A549 treated with AZD2906 at 1 μM for 4 hours (cell line): ENCODE measurements at places on chromosomes 6 and 20. TPM values are rescaled to one million over a fixed set of nuclear protein-coding genes. Genes with fewer than 3 reads are reported as not detected.

The PNLDC1 gene
- total RNA-seq, result 0.05 to 0.13 TPM (median 0.05 TPM) in 3 of 5 replicates, not detected in the others

The ANKEF1 gene
- 5.1 to 5.9 TPM (median 5.5 TPM) in 5 replicates for total RNA-seq

The CDSN gene
- total RNA-seq, result 0.03 to 0.06 TPM (median 0.05 TPM) in 4 of 5 replicates, not detected in the other

The C20orf141 gene
- 0.23 to 0.49 TPM (median 0.31 TPM) in 4 of 5 replicates, not detected in the other for total RNA-seq

The CTCFL gene
- total RNA-seq, result 0.02 TPM in 2 of 5 replicates, not detected in the others

The TPD52L2 gene
- 131 to 135 TPM (median 134 TPM) in 5 replicates for total RNA-seq

The NKAIN2 gene
- not detected in 5 replicates for total RNA-seq

The PSORS1C1 gene
- 4.1 to 5.9 TPM (median 4.6 TPM) in 5 replicates for total RNA-seq

The RIPOR3 gene
- total RNA-seq, result 0.02 to 0.03 TPM (median 0.03 TPM) in 4 of 5 replicates, not detected in the other

The RFX6 gene
- total RNA-seq, result not detected in 5 replicates

The FLRT3 gene
- 2.4 to 3.4 TPM (median 2.6 TPM) in 5 replicates for total RNA-seq

The XKR7 gene
- total RNA-seq, result 0.01 TPM in 3 of 5 replicates, not detected in the others

The RAB5IF gene
- 182 to 280 TPM (median 254 TPM) in 5 replicates for total RNA-seq

The NT5E gene
- total RNA-seq, result 20.5 to 32.3 TPM (median 26.2 TPM) in 5 replicates

The FOXC1 gene
- 4.8 to 6.9 TPM (median 6.4 TPM) in 5 replicates for total RNA-seq

The C20orf96 gene
- 10.4 to 11.1 TPM (median 10.9 TPM) in 5 replicates for total RNA-seq

The BPIFA1 gene
- total RNA-seq, result not detected in 5 replicates

The LHFPL5 gene
- 0.15 to 0.23 TPM (median 0.21 TPM) in 4 of 5 replicates, not detected in the other for total RNA-seq

The ALDH8A1 gene
- total RNA-seq, result 0.08 to 0.17 TPM (median 0.13 TPM) in 5 replicates

The LBP gene
- 1.1 to 1.4 TPM (median 1.2 TPM) in 5 replicates for total RNA-seq

The DUSP15 gene
- 0.75 to 1.1 TPM (median 0.94 TPM) in 5 replicates for total RNA-seq

The ZC2HC1B gene
- total RNA-seq, result not detected in 5 replicates

The PRND gene
- total RNA-seq, result not detected in 5 replicates

The NKAPL gene
- total RNA-seq, result not detected in 5 replicates

The CALHM6 gene
- total RNA-seq, result not detected in 5 replicates

The MAP1LC3A gene
- total RNA-seq, result 19.3 to 31.2 TPM (median 27.2 TPM) in 5 replicates

The BTNL2 gene
- total RNA-seq, result not detected in 5 replicates

The HSP90AB1 gene
- total RNA-seq, result 1,035 to 1,319 TPM (median 1,095 TPM) in 5 replicates

The BFSP1 gene
- 3.7 to 4.2 TPM (median 4.0 TPM) in 5 replicates for total RNA-seq

The SRC gene
- total RNA-seq, result 101 to 119 TPM (median 114 TPM) in 5 replicates

The CCN5 gene
- 30.3 to 44.0 TPM (median 31.4 TPM) in 5 replicates for total RNA-seq

The FAM209B gene
- total RNA-seq, result 0.20 to 0.40 TPM (median 0.33 TPM) in 5 replicates

The ANGPT4 gene
- total RNA-seq, result 0.02 to 0.04 TPM (median 0.03 TPM) in 4 of 5 replicates, not detected in the other

The DDRGK1 gene
- total RNA-seq, result 78.2 to 103 TPM (median 99.3 TPM) in 5 replicates

The RBBP8NL gene
- 0.91 to 1.5 TPM (median 1.2 TPM) in 5 replicates for total RNA-seq

The CST4 gene
- total RNA-seq, result 0.14 TPM in 1 of 5 replicates, not detected in the others

The HMGCLL1 gene
- 0.06 to 0.30 TPM (median 0.09 TPM) in 5 replicates for total RNA-seq

The MROH8 gene
- 0.90 to 1.4 TPM (median 1.1 TPM) in 5 replicates for total RNA-seq

The E2F1 gene
- total RNA-seq, result 22.1 to 28.8 TPM (median 28.2 TPM) in 5 replicates

The EEF1E1 gene
- total RNA-seq, result 51.9 to 76.9 TPM (median 59.1 TPM) in 5 replicates

The HLA-DMA gene
- 2.9 to 3.7 TPM (median 3.0 TPM) in 5 replicates for total RNA-seq

The PNRC1 gene
- 26.8 to 38.5 TPM (median 34.2 TPM) in 5 replicates for total RNA-seq

The C6orf15 gene
- not detected in 5 replicates for total RNA-seq

The LY6G6D gene
- total RNA-seq, result not detected in 5 replicates

The NXT1 gene
- 53.6 to 74.5 TPM (median 69.4 TPM) in 5 replicates for total RNA-seq

The CRISP2 gene
- not detected in 5 replicates for total RNA-seq
